Osteocyte (in vitro differentiated cells): ENCODE measurements at places on chromosomes 6 and 20. TPM values are rescaled to one million over a fixed set of nuclear protein-coding genes. Genes with fewer than 3 reads are reported as not detected.

LY6G6D gene
- total RNA-seq, result not detected in 2 replicates

GMPR gene
- 7.7 and 7.8 TPM in 2 replicates for total RNA-seq

STX11 gene
- 0.86 and 1.6 TPM in 2 replicates for total RNA-seq

- no peak overlapping the region for H3K27ac ChIP-seq
- no peak for DNase-seq
- peaks cover 4% of the 10 kb centered on the region for H3K27me3 ChIP-seq
- no peak overlapping the region for H3K4me3 ChIP-seq
These were observed 18.7 kb upstream of the HECA start for GRCh38 chr6:139115989-139116758.

DNA sequence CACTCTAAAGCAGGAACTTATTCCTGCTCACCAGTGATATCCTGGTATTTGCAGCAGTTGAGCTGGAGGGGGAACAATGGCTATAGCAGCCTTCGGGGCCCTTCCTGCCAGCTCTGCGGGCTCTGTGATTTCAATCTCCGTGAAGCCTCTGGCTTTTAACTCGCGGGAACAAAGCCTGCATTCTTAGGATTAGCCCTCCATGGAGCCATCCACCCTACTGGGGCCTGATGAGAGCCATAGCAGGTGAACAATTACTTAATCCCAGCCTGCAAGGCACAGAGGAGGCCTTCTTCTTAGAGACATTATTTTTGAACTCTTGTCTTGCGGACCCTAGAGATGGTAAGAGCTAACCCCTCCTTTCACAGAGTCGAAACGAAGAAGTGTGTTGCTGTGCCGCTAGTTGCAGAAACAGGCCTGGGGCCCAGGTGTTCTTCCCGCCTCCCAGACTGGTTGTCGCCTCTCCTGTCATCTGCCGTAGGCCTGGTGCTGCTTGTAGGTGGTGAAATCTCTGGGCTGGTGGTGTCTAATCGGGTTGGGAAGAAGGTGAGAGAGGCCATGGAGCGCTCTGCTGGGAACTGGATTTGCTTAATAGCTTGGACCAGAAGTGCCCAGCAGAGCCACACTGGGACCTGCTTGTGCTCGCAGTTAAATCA, 9.7 kb downstream of the GHRH start:
- H3K27ac ChIP-seq, result no peak overlapping the region
- no peaks in the 10 kb centered on the region for H3K4me1 ChIP-seq
- no peak for DNase-seq
- peaks cover 8% of the 10 kb centered on the region for H3K27me3 ChIP-seq

GRCh38 chr6:129845696-129846095, 15.4 kb downstream of the TMEM244 start:
- peaks cover 13% of the 10 kb centered on the region for H3K4me1 ChIP-seq
- H3K27me3 ChIP-seq, result no peaks in the 10 kb centered on the region
- H3K36me3 ChIP-seq, result no peaks in the 10 kb centered on the region
- H3K4me3 ChIP-seq, result no peak overlapping the region
- no peak overlapping the region for H3K27ac ChIP-seq

DNA sequence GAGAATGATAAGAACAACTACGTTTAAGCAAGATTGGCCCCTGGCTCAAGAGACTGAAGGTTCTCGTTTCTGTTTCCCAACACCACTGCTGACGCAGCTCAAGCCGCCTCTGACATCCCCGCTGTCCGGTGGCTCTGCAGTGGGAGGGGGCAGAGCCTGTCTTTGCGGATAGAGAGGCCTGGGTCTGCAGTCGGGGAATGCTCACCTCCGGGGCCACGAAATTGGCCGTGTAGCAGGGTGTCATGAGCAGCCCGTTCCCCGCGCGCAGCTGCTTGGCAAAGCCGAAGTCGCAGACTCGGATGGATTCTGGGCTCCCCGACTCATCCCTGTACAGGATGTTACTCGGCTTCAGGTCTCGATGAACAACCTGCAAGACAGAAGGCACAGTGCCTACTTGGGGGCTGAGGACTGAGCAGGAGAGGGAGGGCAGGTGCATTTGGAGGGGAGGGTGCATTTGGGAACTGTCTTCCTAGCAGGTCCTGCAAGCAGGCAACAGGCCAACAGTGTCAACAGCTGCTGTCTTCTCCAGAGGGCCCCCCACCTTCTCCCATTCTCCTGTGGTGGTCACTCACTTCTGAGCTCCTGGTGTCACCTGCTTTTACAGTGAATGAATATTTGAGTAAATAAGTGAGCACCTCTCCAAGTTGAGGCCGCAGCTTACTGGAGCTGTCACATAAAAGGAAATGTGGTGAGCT, 40.5 kb upstream of the MPC1 start:
- H3K27ac ChIP-seq, result no peak overlapping the region
- DNase-seq, result no peak
- peaks cover 7% of the 10 kb centered on the region for H3K4me1 ChIP-seq
- no peak overlapping the region for H3K4me3 ChIP-seq
- H3K36me3 ChIP-seq, result peaks cover 36% of the 10 kb centered on the region

DNA sequence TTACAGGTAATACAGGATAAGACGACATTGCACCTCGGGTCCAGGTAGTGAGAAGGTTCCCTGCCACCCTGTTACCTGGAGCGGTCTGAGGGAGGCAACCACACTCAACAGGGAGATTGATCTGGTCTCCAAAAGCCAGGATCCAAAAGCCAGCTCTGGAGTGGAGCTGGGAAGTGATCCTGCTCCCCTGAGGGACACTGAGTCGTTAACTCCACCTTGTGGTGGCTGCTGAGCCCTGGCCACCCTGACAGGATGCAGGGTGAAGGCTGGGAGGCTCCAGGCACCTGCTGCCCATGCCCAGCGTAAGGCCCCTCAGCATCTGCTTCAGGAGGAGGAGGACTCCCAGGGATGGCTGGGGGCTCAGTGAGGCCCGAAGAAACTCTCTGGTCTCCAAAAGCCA, 38.7 kb upstream of the SLC22A2 start:
- no peak overlapping the region for H3K4me3 ChIP-seq
- no peak overlapping the region for H3K27ac ChIP-seq
- no peaks in the 10 kb centered on the region for H3K4me1 ChIP-seq
- H3K36me3 ChIP-seq, result no peaks in the 10 kb centered on the region

GRCh38 chr20:56202493-56203077, 45.9 kb upstream of the MC3R start:
- no peak overlapping the region for H3K27ac ChIP-seq
- H3K27me3 ChIP-seq, result no peaks in the 10 kb centered on the region

GRCh38 chr6:99885051-99885450, 109.0 kb downstream of the MCHR2 start:
- no peaks in the 10 kb centered on the region for H3K36me3 ChIP-seq
- H3K4me3 ChIP-seq, result no peak overlapping the region
- no peak overlapping the region for H3K27ac ChIP-seq

GRCh38 chr6:62623846-62624532, 338.0 kb upstream of the KHDRBS2 start:
- H3K27ac ChIP-seq, result no peak overlapping the region
- no peak for DNase-seq
- H3K36me3 ChIP-seq, result no peaks in the 10 kb centered on the region
- no peaks in the 10 kb centered on the region for H3K4me1 ChIP-seq
- no peaks in the 10 kb centered on the region for H3K27me3 ChIP-seq

- no peak overlapping the region for H3K4me3 ChIP-seq
- no peaks in the 10 kb centered on the region for H3K4me1 ChIP-seq
- no peak for DNase-seq
- no peak overlapping the region for H3K27ac ChIP-seq
These were observed 85.6 kb upstream of the RIN2 start for GRCh38 chr20:19672498-19672897.

GRCh38 chr6:151553416-151554165, 59.8 kb downstream of the CCDC170 start:
- H3K27ac ChIP-seq, result no peak overlapping the region
- no peaks in the 10 kb centered on the region for H3K4me1 ChIP-seq
- no peaks in the 10 kb centered on the region for H3K36me3 ChIP-seq
- no peak for DNase-seq
- no peaks in the 10 kb centered on the region for H3K27me3 ChIP-seq

- no peak for DNase-seq
- no peaks in the 10 kb centered on the region for H3K27me3 ChIP-seq
- H3K36me3 ChIP-seq, result no peaks in the 10 kb centered on the region
- no peak overlapping the region for H3K27ac ChIP-seq
- no peak overlapping the region for H3K4me3 ChIP-seq
These were observed 526.0 kb downstream of the EPM2A start for GRCh38 chr6:145209272-145209671.

- DNase-seq, result no peak
- peak overlapping the region; percentile 3 for H3K4me3 ChIP-seq
- H3K36me3 ChIP-seq, result no peaks in the 10 kb centered on the region
- no peaks in the 10 kb centered on the region for H3K27me3 ChIP-seq
- peak overlapping the region; percentile 71 for H3K27ac ChIP-seq
These were observed 469.0 kb downstream of the CDC5L start for GRCh38 chr6:44856479-44856878.

DNA sequence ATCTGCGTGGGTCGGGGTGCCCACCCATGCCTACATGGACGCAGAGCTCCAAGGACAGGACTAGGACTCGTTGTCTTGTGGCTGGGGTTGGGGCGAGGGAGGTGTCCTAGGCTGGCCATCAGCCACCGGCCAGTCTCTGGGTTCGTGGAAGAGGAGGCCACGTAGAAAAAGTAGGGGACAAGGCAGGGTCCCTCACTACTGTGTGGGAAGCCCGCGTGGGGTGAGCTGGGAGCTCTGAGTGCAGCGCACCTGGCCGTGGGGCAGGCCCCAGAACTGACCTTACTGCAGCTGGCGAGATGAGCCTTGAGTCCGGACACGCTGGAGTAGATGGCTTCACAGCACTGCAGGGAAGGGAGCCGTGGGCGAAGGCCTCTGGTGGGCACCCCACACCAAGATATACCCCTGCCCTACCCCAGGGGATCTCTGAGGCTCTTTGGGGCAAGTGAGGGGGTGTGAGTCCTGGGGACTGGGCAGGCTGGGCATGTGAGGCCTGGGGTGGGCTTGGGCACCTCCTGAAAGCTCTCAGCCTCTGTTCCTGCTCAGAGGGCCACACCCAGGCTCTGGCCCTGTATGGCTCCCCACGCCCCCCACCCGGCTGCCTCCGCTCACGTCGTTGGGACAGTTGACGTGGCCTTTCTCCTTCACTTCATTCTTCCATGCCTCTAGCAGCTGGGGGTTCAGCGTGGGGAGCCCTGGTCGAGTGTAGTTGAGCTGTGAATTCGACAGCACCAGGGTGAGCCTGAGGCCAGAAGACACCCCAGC, 5.6 kb upstream of the UCKL1 start:
- H3K27me3 ChIP-seq, result no peaks in the 10 kb centered on the region
- no peak for DNase-seq
- H3K4me1 ChIP-seq, result peaks cover 13% of the 10 kb centered on the region

DNA sequence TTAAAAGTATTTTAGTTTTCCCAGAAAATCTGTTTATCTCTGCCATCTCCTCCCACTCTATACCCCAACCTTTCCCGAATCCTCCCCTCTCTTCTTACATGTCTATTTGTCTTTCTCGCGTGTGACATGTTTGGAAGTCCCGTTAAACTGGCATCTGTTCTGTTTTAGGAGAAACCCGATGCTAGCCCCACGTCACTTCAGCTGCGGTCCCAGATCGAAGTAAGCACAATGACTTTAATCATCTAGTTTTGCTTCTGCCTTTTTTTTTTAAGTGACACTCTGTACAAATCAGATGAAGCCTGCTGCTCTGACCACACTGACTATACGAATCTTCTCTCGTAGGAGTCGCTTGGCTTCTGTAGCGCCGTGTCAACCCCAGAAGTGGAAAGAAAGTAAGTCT, 97.4 kb downstream of the SASH1 start:
- DNase-seq, result no peak
- no peaks in the 10 kb centered on the region for H3K27me3 ChIP-seq
- no peak overlapping the region for H3K4me3 ChIP-seq
- peaks cover 9% of the 10 kb centered on the region for H3K36me3 ChIP-seq

GRCh38 chr20:57564951-57565642, 4.2 kb downstream of the PCK1 start:
- no peak overlapping the region for H3K4me3 ChIP-seq
- peaks cover 45% of the 10 kb centered on the region for H3K27me3 ChIP-seq
- H3K27ac ChIP-seq, result no peak overlapping the region
- H3K36me3 ChIP-seq, result no peaks in the 10 kb centered on the region

DNA sequence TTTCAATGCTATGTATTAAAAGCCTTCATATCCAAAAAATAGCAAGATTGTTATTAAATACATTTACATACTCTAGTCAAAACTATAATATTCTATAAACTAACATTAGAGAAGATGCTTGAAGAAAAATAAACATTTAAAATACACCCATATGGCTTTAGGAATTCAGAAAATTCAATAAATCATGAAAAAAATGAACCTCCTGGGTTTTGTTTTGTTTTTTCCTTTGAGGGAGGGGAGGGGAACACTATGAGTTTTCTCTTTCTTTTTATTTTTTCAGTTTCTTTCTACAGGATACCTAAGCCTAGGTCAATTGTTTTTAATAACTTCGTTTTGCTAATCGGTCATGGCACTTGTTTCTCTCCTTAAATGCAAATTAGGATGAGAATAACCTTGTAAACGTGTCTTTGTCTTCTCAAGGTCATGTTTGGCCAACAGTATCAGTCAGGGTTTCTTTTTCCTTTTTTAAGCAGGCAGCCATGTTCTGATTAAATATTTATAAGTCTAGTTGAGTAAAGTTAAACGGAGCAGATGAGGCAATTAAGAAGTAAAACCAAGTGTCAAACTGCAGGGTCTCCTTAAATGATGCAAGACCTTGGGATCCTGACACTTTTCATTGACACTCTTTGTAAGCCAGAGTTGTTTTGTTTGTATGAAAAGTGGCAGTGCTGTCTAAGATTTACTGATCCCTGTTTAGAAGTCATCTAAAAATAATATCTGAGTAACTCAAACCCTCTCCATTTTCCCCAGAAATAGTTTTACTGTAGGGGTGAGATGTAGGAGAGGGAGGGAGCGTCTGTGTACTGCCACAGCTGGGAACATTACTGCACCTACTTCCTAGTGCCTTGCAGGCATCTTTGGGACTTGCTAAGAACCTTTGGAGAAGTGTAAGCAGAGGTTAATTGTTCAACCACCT, 392.3 kb downstream of the PLCB1 start:
- H3K27ac ChIP-seq, result peak overlapping the region; percentile 94
- H3K36me3 ChIP-seq, result no peaks in the 10 kb centered on the region
- H3K4me3 ChIP-seq, result peak overlapping the region; percentile 66
- DNase-seq, result no peak

DNA sequence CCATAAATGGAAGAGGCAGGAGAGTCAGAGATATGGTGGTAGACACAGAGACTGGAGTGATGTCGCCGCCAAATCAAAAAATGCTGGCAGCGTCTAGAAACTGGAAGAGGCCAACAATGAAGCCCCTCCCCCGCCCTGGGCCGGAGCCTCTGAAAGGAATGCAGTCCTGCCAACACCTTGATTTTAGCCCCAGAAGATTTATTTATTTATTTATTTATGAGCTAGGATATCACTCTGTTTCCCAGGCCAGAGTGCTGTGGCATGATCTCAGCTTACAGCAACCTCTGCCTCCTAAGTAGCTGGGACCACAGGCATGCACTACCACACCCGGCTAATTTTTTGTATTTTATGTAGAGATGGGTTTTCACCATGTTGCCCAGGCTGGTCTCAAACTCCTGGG, 82.6 kb upstream of the CCDC167 start:
- H3K4me1 ChIP-seq, result no peaks in the 10 kb centered on the region
- no peaks in the 10 kb centered on the region for H3K36me3 ChIP-seq
- peaks cover 9% of the 10 kb centered on the region for H3K27me3 ChIP-seq
